Large intestine (tissue), 12 donors: ENCODE measurements at places on chromosomes 7 and 10.

DNA sequence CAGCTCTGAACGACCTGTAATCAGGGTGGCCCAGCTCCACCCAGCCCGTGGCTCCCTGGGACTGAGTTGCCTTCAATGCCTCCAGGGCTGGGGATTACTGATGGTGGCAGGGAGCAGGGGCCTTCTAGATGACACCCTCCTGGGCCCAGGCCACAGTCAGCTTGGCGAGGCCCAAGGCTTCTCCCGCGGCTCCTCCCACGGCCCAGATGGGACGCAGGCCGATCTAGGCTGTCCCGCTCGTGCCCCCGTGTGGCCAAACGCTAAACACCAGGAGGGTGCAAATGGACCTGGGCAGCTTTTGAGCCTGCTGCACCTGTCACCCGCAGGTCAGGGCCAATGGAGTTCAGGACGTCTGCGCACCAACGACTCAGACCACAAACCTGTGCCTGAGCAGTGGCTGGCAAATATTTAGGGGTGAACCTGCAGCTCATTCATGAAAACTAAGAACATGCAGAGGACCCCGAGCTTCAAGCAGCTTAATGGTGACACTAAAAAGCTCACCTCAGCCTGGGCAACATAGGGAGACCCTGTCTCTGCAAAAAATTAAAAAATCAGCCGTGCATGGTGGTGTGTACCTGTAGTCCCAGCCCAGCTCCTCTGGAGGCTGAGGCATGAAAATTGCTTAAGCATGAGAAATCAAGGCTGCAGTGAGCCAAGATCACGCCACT is 43.2 kb downstream of the ASB13 start:
- peak; percentile 79 for DNase-seq

- no peak for DNase-seq
These were observed 138.0 kb downstream of the FRMD4A start for GRCh38 chr10:14192746-14193145.

DNA sequence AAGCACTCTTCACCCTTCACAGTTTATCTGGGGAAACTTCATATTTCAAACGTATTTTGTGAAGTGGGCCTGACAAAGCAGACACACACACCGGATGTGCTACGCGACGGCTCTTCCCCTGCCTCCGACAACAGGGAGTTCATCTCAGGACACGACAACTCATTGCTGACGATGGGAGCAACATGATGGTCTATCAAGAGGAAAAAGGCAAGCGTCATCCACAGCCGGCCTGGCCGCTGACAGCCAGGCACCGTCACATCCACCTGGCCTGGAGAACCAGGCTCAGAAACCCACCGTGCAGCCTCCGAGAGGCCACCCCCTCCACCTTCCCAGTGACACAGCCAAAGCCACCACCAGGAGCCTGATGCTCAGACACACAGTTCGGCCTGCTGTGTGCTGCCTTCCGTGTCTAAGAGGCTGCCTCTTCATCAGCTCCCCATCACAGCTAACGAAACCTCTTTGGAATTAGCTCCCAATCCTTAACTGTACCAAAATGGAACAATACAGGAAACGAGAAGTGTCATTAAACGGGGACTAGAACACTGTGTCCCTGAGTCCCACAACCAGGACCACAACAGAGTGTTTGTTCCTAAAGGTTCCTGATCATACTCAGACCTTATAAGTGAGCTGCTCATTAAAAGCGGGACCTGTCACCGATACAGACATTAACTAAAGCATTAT is 76.7 kb downstream of the SFMBT2 start:
- DNase-seq: peak; percentile 12

GRCh38 chr7:112495156-112495788 is 14.5 kb downstream of the LSMEM1 start:
- no peak for DNase-seq

DNA sequence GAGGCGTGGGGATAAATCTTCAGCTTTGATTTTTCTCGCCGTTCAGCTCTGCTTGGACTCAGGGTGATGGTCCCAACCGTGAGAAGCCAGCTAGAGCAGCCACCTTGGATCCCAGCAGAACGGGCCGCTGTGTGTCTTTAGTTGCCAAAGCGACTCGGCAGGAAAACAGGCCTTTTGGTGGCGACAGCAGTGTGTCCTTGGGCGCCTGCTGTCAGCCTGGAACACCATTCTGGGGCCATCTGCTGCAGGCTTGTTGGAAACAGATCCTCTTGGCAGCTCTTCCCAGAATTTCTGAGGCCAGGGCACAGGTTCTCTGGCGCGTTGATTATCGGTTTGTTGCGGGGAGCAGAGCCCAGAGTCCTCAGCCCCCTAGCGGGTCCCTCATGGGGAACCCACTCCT is 97.6 kb downstream of the CUX1 start:
- DNase-seq: no peak

DNA sequence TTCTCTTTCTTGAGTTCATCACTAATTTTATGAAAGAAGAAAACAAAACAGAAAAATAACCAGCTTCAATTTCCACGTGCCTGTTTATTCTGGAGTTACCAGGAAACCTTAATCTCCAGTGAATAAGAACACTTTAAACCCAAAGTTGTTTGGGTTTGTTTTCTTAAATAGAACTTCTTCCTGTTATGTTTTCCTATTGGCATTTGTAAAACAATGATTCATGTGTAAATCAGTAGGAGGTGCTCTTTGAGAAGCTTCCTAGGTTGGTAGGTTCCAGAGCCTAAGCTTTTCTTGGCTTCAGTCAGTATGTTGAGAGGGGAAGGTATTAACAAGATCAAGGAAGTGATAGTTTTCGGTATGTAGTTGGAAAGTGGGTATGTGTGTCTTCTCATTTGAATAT is 119.0 kb downstream of the BICC1 start:
- DNase-seq: no peak

DNA sequence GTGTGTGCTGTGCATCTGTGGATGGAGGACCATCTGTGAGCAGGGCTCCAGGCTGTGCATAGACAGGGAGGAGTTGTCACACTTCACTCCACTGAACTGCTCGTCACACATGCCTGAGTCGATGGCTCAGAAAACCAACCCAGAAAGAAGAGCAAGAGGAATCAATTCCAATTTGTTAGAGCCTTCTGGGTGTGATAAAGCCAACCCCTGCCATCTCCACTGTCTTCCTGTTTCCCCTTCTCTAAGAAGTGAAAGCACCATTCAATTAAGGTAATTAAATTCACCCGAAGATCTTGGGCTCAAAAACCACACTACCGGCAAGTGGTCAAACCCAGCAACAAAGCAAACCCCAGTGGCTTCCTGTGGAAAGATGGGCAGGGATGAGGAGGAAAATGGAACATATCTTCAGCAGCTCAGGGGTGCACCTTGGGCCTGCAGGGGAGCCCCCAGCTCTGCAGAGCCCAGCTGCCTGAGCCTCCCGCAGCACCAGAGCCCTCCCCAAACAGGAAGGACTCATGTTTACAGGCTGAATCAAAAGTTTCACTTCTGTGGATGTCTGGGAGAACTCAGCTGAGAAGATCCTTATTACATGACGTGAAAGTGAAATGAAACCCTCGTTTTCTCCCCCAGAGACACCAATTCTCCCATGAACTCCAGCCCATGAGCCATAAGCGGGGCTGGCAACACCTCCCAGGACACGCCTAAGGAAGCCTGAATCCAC is 10.9 kb downstream of the C10orf71 start:
- DNase-seq: no peak

DNA sequence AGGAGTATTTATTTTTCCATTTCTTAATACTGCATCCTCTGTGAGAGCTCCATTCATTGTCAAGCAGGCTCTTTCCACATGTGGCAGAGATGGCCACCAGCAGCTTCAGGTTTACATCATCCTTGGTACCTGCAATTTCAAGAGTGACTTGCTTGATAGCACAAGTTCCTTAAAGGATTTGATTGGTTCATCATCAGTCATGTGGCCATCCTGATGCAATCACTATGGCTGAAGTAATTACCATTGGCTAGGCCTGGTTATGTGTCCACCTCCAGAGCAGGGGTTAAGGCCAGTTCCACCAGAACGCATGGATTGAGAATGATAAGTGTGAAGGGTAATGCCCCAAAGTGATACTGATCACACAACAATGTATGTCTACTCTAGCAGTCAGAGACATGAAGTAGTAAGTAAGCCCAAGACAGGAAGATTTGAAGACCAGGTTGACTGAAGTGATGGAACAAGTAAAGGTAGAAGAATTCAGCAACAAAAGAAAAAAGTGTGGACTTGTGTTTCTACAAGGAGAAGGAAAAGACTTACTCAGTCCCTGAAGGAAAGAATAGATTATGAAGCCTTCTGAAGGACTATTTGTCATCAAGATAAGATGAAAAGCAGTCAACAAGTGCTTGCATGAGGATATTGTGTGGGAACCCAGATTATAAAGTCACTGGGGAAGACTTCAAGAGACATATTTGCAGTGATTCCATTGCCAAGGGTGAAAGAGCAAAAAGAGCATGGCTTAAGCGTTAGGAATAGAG is 26.4 kb upstream of the PRKAR2B start:
- no peak for DNase-seq

GRCh38 chr10:45180946-45181875 is 134.2 kb downstream of the OR13A1 start:
- DNase-seq: peak; percentile 4

DNA sequence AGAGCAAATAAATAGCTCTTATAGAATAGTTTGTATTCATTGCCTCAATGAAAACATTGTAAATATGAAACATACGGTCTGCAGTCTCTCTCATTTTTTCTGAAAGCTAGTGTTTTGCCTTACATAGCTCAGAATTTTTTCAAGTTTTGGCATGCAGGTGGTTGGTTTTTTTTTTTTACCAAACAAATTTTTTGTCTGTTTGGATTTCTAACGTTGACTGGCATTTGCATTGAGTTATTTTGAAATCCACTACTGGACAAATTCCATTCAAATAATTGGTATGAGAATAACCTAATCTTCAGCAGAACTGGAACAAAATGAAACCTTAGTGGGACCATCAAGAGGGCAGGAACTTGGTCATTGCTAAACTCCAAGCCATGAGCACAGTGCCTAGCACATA is 107.6 kb upstream of the SAMD8 start:
- DNase-seq: no peak

- no peak for DNase-seq
These were observed 73.9 kb downstream of the LRMDA start for GRCh38 chr10:75505293-75505692.

- DNase-seq: no peak
These were observed 25.9 kb downstream of the CFAP46 start for GRCh38 chr10:132916421-132916841.

- peak; percentile 8 for DNase-seq
These were observed 16.8 kb downstream of the SFRP4 start for GRCh38 chr7:37899712-37900247.

- no peak for DNase-seq
These were observed 143.4 kb upstream of the ZNF92 start for GRCh38 chr7:65230231-65230630.

DNA sequence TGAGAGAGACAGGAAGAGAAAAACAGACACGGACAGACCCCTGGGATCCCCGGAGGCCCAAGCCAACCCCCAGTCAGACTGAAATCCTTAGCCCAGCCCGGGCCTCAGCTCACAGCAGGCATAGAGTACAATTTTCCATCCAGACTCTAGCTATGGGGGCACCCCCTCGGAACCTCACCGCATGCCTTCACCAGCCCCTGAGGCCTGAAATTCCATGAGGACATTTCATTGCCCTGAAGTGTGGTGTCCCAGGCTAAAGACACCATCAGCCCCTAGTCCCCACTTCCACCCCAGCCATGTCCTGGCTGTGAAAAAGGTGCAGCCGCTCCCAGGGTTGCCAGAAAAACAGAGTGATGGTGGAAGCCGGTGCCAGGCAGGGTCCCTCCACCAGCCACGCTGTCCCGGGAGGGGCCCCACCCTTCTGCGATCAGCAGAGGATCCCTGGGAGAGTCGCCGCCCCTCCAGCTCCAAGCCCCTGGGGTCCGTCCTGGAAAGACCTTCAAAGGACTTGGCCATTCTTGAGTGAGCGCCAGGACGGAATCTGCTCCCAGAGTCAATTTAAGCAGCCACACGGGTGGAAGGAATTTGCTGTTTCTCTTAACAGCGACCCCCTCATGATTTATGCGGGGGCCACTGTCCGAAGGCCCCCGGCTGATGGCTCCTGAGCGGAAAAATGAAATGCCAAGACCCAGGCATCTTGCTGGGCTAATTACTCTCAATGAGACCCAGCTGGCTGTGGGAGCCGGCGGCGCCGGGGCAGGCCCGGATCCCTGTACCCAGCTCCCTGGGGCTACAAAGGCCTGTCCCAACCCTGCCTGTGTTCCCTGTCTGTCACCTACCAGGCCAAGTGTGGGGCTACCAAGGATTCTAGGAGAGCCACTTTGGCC is 23.2 kb downstream of the MYL10 start:
- no peak for DNase-seq

- peak; percentile 55 for DNase-seq
These were observed 1.1 kb upstream of the HOXA1 start for GRCh38 chr7:27096768-27097514.

DNA sequence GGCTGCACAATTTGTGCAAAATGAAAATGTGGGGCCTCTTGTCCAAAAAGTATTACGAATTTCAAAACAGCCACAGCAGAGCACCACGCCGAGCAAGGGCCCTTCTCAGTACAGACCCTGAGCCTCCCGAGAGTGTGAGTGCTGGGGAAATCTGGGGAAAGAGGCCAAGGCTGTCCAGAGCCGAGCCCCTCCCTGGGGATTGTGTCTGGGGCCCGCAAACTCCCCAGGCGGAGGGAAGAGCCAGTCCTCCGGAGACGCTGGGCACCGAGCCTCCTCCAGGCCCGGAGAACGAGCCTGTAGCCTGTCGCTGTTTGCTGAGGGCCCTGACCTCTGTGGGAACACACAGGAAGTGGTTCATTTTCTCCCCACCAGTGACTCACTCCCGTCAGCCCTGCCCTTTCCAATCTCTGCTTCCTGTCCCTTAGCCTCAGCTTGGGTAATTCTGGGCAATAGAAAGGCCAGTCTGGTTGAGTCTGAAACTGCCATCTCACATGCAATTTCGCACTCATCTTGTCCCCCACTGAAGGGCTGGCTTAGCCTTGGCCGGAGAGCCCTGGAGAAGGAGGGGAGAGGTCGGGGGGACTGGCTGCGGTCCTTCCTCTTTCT is 19.5 kb upstream of the GNA12 start:
- peak; percentile 78 for DNase-seq

DNA sequence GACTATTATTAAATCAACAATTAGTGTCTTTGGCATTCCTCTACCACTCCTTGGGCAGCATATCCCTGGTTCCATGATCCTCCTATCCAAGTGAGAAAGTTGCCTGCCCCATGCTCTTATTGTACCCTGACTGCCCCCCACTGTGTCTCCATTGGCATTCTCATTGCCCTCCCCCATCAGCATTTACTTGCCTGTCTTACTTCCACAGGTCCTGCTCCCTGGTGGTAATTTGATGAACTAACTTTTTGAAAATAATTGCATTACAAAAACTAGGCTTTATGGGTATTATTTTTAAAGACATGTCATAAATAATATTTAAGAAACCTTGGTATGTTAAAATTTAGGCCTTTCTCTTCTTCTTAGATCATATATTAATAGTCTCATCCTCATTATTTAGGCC is 346.4 kb downstream of the PCLO start:
- DNase-seq: no peak

GRCh38 chr10:124715439-124715838 is 28.7 kb downstream of the FAM53B start:
- DNase-seq: peak; percentile 52

- DNase-seq: peak; percentile 20
These were observed 288.4 kb downstream of the SNX13 start for GRCh38 chr7:17651863-17652385.

- no peak for DNase-seq
These were observed 282.0 kb upstream of the AKR1E2 start for GRCh38 chr10:4543938-4544533.

- no peak for DNase-seq
These were observed 39.8 kb downstream of the RGS10 start for GRCh38 chr10:119502618-119503155.
